Upper lobe of right lung (tissue), 1 donor: ENCODE measurements at places on chromosomes 4 and X. TPM values are rescaled to one million over a fixed set of nuclear protein-coding genes. Genes with fewer than 3 reads are reported as not detected.

Gene H2BW2
- not detected for total RNA-seq

Gene MAOB
- total RNA-seq, result 38.9 TPM

Gene CCNB3
- 0.46 TPM for total RNA-seq

Gene DHX15
- 101 TPM for total RNA-seq

Gene FRMPD4
- total RNA-seq, result 0.29 TPM

Gene UGT2B11
- not detected for total RNA-seq
